ENCODE measurements at places on chromosomes 6 and 20.

DNA sequence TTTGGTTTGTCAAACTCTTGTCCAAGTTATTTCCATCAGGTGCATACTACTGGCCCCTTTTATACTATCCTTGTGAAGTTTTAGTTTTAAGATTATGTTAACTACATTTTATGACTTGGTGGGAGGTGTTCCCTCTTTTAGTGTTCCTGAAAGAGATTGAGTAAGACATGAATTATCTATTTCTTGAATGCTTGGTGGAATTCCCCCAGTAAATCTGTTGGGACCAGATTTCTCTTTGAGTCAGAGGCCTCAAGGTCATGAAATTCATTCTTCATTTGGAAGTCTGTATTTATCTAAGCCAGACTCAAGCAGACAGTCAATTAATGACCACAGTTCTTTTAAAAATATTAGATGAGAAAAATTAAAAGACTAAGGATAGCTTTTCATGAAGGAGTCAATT lies 81.3 kb downstream of the MOXD1 start:
- no peak for DNase-seq

- no peak for DNase-seq
Observed at GRCh38 chr6:168005796-168006195, 8.3 kb downstream of the KIF25 start.

- DNase-seq, result no peak
Observed at GRCh38 chr20:6140947-6141346, 18.1 kb upstream of the FERMT1 start.

DNA sequence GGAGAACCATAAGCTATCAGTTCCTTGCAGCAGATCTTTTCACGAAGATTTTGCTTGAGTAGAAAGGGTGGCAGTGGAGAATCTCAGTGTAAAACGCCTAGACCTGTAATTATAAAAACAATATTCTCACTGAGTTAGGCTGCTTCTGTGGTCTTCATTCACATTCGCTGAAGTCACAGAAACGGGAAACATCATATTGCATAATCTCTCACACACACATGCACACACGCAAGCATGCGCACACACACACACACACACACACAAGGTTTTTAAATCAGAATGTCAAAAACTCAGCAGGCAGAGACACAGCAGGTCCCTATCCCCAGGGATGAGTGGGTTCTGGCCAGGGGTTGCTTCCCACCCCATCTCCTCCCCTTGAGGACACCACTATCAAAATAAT lies 175.5 kb downstream of the ATXN1 start:
- no peak for DNase-seq

- DNase-seq, result no peak
Observed at GRCh38 chr6:26431258-26432172, 8.8 kb upstream of the BTN3A3 start.

DNA sequence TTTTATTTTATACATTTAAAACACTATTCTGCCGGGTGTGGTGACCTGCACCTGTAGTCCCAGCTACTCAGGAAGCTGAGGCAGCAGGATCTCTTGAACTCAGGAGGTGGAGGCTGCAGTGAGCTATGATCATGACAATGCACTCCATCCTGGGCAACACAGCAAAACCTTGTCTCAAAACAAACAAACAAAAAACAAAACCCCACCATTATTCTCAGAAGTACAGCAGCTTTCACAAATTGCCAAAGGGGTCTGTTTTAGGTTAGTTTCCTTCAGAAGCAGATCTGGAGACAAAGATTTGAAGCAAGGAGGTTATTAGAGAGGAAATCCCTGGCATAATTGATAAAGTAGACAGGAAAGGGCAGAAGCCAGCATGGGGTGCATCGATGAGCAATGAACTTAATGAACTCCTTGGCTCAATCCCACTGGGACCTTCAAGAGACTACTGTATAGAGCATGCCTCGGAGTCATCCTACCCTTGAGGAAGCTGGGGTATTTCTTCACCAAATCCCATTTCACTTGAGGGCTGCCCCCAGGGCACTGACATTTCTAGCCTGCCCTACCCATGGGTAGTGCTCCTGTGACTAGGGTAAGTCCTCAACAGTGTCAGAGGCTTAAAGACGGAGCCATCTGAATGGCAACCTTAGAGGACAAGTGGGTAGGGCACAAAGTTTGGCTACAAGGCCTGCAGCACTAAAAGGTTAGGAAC lies 43.2 kb upstream of the DDR1 start:
- DNase-seq, result no peak

- DNase-seq, result no peak
Observed at GRCh38 chr6:76682842-76683241, 610.4 kb upstream of the IMPG1 start.

- no peak for DNase-seq
Observed at GRCh38 chr20:34302312-34302722, 838 bp downstream of the AHCY start.

DNA sequence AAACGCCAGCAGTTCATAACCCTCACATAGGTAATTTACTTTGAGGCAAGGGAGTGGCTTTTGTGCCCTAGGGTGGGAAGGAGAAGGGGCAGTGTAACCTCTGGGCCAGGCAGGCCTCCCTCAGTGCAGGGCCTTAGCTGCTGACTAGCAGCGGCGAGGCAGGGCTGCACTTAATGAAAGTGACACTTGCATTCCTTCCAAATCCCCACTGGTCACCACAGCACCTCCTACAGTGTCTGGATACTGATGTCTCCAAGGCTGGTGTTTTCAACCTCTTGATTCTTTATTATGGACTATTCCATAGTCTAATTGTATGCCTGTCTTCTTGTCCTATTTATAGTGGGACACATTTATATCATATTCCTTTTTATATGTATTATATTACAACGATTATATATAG lies 152.7 kb downstream of the LY86 start:
- no peak for DNase-seq

DNA sequence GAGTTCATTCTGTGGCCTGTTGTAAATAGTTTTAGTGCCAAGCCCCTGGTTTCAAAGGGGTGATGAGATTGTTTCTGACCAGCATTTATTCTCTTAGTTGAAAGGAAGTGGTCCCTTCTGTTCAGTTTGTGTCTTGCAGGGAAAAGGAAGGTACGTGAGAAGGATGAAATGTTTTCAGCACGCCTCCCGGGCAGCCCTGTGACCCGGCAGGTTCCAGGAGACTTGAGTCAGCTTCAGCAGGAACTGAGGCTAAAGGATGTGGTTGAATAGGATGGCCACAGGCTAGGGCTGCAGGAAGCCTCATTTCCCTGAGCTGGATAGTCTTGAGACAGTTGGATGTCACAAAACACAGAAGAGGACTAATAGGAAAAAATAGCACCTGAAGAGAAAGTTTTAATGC lies 132.4 kb upstream of the SYNDIG1 start:
- no peak for DNase-seq

DNA sequence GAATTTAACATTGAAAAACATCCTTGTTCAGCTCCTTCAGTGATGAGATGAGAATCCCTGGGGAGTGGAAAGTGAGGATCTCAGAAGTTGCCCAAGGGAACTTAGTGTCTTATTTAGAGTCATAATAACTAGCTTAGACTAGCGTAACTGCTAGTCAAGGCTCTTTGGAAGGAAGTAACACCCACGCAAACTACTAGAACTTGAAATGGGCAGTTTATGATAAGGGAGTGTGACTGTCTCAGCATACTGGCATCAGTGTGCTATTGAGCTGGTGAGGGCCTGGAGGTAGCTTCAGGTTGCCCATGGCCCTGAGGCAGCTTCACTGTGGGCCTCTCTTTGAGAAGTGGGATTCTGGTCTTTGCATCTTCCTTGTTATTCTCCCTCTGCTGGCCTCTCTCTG lies 40.1 kb downstream of the SLX4IP start:
- no peak for DNase-seq

DNA sequence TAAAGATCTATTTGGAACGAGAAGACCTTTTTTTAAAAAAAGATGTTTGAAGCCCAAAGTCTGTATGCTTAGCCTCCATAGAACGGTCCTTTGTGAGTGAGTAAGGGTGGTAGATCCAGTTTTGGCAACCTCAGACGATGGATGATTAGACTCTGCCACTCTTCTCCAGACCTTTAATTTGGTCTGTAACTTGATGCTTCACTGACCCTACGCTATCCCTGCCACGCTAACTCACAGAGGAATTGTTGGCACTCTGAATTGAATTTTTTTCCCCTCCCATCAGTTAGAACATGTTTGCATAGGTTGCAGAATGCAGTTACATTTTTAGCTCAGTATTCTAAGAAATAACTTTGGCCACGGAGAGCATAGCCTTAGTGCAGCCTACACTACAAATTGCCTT lies 15.8 kb upstream of the DEK start:
- no peak for DNase-seq

DNA sequence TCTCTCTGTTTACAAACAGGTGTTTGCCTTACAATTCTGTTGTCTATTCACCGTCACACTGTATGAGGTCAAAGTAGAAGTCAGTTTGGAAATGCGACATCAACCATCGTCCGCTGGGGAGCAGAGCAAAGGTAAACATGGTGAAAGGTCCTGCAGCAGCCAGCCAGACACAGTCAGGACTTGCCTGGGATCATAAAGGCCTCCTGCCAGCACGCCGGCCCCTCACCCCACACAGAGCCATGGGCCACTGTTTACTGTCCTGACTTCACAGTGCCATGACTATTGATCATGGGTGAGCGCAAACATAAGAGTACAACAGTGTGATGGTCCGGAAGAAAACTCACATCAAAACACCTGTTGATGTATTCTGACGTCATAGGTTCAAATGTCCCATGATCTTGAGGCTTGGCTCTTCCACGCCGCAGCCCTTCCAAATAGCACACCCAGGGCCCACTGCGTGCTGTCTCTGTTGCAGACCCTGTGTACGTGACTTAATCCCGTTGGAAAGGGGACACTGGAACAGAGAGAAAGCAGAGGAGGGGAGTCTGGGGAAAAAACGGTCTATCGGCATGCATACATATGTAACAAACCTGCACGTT lies 16.9 kb upstream of the PPP1R3G start:
- no peak for DNase-seq

DNA sequence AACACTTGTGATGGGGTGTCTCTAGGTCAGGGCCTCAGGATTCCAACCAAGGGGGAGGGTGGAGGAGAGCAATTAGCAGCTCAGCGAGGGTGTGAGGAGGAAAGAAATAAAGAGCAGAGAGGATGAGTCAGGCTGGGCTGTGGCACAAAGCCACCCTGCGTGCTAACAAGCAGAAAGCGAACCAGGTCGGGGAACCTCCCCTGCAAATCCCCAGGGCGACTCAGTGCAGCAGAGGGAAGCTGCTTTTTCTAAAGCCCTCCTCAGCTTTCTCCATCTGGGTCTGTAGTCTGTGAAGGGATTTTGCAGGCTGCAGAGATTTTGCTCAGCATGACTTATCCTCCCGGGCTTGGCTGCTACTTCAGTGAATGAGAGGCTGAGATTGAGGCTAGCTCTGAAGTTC lies 6.6 kb upstream of the SPO11 start:
- no peak for DNase-seq

DNA sequence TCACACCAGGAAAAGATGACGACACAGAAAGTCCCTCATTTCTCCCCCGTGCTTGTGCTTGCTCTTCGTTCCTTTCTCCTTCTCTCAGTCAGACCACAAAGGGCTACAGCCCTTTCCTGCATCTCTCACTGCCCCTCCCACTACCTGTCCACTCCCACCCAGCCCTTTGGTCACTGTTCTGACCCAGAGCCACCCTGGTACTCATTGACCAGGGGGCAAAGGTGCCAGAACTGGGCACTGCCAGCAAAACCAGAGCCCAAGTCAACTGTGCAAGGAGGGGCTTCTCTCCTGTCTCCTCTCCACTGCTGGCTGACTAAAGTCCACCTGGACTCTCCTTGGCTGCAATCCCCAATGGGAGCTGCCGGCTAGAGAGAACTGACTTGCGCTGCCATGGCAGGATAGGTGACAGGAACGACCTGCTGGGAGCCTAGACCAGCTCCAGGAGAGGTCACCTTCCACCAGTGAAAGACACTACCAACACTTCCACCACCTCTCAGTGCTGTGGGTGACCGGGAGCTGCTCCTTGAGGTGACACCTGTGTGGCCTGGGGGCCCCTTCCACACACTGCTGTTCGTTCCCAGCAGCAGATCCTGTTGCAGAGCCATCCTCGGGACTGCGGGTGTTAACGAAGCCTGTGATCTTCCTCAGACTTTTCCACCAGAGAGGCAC lies 32.8 kb downstream of the KCNK17 start:
- no peak for DNase-seq

GRCh38 chr6:46347669-46348068 lies 143.6 kb downstream of the RCAN2 start:
- DNase-seq, result no peak

DNA sequence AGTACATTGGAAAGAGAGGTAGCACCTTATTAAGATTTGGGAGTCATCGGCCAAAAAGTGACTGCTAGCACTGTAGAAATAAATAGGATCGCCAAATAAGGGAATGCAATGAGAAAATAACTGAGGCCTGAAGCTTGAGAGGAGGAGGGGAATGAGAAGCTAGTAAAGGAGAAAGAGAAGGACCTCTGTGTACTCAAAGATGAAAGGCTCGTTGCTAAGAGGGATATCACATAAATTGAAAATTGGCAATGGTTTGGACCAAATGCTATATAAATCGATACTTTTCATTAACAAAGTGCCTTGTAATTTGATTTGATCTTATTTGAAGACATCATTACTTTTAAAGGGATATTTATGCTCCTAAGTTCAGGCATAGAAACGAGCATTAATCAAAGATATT lies 796.3 kb downstream of the QKI start:
- DNase-seq, result no peak

GRCh38 chr6:134517868-134518267 lies 200.0 kb upstream of the SGK1 start:
- DNase-seq, result no peak

- DNase-seq, result no peak
Observed at GRCh38 chr6:32149932-32150870, 1.5 kb downstream of the PRRT1 start.

GRCh38 chr6:81655696-81656095 lies 96.8 kb downstream of the TENT5A start:
- DNase-seq, result no peak

DNA sequence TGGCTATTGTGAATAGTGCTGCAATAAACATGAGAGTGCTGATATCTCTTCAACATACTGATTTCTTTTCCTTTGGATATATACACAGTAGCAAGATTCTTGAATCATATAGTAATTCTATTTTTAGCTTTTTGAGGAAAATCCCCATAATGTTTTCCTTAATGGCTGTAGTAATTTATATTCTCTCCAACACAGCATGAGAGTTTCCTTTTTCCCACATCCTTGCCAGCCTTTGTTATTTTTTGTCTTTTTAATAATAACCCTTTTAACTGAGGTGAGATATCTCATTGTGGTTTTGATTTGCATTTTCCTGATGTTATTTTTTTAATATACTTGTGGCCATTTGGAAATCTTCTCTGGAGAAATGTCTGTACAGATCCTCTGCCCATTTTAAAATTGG lies 132.6 kb downstream of the PRL start:
- DNase-seq, result no peak

- peak; percentile 6 for DNase-seq
Observed at GRCh38 chr6:84685983-84686584, 78.3 kb downstream of the TBX18 start.

DNA sequence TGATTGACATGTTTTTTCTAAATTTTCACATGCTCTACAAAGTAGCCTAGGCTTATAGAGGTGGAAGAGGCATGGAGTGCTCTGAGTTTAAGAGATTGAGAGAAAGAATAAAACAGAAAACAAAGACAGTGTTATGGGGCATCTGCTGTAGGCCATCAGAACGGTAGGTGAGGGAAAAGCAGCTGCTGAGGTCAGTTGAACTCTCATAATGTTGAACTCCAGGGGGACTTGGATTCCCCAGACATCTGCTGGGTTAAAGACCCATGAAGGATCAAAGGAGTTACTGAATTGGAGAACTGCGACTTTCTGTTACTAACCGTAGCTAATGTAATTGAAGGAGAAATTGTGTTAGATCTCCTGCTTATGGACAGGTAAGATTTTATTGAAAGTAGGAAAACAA lies 333.9 kb downstream of the TFAP2B start:
- DNase-seq, result no peak

Data from GM06990 (cell line).